ENCODE measurements at places on chromosomes 3 and 15. TPM values are rescaled to one million over a fixed set of nuclear protein-coding genes. Genes with fewer than 3 reads are reported as not detected.

DNA sequence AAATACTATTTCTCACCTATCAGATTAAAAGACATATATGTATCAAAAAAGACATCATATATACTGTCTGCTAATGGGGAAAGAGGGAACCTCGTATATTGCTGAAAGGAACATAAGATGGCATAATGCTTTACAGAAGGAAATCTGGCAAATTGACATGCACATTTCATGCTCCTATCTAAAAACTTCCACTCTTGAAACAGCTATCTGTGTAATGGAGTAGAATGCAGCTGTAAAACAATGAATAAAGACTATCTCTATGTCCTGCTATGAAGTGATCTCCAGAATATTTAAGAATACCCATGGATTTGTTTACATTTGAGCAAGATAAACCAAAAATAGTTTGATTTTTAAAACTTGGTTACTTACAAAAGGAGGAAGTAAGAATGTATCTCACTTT, 107.4 kb downstream of the TBL1XR1 start:
- DNase-seq, result no peak
- H3K36me3 ChIP-seq, result no peaks in the 10 kb centered on the region
- H3K27ac ChIP-seq, result no peak overlapping the region
- H3K4me3 ChIP-seq, result no peak overlapping the region
- H3K4me1 ChIP-seq, result no peaks in the 10 kb centered on the region

DNA sequence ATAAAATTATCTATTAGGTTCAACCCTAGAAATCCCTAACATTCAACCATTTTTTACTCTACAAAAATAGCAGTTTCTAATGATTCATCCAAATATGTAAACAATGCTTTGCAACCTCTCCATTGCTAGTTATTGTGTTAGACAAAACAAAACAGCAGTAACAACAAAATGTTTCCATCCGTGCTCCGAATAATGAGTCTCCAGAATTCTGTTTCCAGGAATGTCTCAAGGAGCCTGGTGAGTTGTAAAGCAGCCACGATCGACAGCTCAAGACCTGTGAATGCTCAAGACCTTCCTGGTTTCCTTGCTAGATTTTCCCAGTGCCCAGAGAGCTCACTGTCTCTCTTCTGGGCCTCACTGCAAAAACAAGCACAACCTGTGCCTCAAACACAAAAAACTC, 49.9 kb downstream of the CHRD start:
- no peak overlapping the region for H3K4me3 ChIP-seq
- no peak overlapping the region for H3K27ac ChIP-seq
- H3K27me3 ChIP-seq, result no peaks in the 10 kb centered on the region
- H3K4me1 ChIP-seq, result no peaks in the 10 kb centered on the region
- H3K36me3 ChIP-seq, result no peaks in the 10 kb centered on the region
- no peak for DNase-seq

- H3K36me3 ChIP-seq, result no peaks in the 10 kb centered on the region
- H3K4me1 ChIP-seq, result no peaks in the 10 kb centered on the region
- DNase-seq, result no peak
- H3K27ac ChIP-seq, result no peak overlapping the region
Observed at GRCh38 chr3:142118911-142119310, 30.4 kb downstream of the TFDP2 start.

- peak; percentile 52 for DNase-seq
- no peaks in the 10 kb centered on the region for H3K27me3 ChIP-seq
- H3K4me1 ChIP-seq, result no peaks in the 10 kb centered on the region
- no peaks in the 10 kb centered on the region for H3K36me3 ChIP-seq
- no peak overlapping the region for H3K27ac ChIP-seq
Observed at GRCh38 chr15:20294651-20295237, 246.9 kb downstream of the GOLGA6L6 start.

DNA sequence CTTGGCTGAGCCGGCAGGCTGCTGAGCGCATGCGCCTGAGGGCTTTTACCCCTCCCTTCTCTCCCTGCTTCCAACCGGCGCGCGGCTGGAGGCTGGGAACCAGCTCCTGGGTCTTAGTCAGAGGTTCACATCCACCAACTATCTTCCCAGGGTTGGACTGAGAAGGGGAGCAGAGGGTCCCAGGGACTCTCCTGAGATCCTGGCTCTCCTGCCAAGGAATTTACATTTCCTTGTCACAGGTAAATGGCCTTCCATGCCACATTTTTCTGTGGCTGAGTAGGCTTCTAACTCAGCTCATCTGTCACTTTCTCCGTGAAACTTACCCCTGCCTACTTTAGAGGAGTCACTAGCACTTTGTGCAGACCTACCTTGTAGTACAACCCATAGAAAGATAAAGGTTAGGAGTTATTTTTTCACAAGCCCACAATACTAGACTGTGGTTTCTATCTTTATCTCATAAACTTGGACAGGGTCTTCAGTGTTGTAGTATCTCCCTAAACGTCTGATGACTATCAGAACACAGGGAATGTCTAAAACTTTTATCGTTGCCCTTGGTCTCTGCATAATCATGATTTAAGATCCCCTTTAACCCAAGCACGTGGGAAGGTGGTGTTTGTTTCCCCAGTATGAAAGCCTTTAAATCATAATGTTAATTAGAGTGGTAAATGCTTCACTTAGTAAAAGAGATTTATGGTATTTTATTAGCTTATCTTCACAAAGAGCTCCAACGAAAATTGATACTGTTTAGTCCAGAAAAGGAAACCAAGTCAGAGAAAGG, 638 bp upstream of the TBC1D5 start:
- H3K4me3 ChIP-seq, result peak overlapping the region; percentile 88
- peak overlapping the region; percentile 90 for H3K27ac ChIP-seq
- DNase-seq, result no peak
- H3K4me1 ChIP-seq, result peaks cover 21% of the 10 kb centered on the region
- no peaks in the 10 kb centered on the region for H3K27me3 ChIP-seq
- no peaks in the 10 kb centered on the region for H3K36me3 ChIP-seq

GRCh38 chr3:106255870-106256248, 387.0 kb upstream of the CBLB start:
- H3K4me1 ChIP-seq, result no peaks in the 10 kb centered on the region
- no peak for DNase-seq
- no peaks in the 10 kb centered on the region for H3K27me3 ChIP-seq
- H3K36me3 ChIP-seq, result no peaks in the 10 kb centered on the region

DNA sequence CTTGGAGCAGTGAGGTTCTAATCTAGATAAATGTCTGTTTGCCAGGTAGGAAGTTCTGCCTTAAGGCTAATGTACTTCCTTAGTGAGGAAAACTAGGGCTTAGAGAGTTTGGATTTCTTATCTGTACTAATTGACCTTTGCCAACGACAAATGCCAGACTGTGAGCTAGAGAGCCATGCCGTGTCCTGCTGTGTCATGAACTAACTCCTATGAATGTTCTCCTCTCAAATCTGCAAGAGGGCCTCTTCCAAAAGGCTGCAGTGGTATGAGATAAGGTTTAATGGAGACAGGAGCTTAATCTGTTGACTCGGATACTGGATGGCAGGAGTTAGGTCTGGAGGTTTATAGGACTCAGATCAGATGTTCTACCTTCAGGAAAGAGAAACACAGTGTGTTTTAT, 524.9 kb downstream of the NTRK3 start:
- DNase-seq, result no peak
- no peak overlapping the region for H3K4me3 ChIP-seq
- H3K27me3 ChIP-seq, result no peaks in the 10 kb centered on the region
- no peaks in the 10 kb centered on the region for H3K36me3 ChIP-seq
- H3K27ac ChIP-seq, result no peak overlapping the region
- H3K4me1 ChIP-seq, result peaks cover 7% of the 10 kb centered on the region

- H3K27ac ChIP-seq, result no peak overlapping the region
- no peak for DNase-seq
- no peaks in the 10 kb centered on the region for H3K4me1 ChIP-seq
- no peaks in the 10 kb centered on the region for H3K27me3 ChIP-seq
- no peak overlapping the region for H3K4me3 ChIP-seq
- H3K36me3 ChIP-seq, result no peaks in the 10 kb centered on the region
Observed at GRCh38 chr3:65751123-65751700, 287.5 kb downstream of the MAGI1 start.

DNA sequence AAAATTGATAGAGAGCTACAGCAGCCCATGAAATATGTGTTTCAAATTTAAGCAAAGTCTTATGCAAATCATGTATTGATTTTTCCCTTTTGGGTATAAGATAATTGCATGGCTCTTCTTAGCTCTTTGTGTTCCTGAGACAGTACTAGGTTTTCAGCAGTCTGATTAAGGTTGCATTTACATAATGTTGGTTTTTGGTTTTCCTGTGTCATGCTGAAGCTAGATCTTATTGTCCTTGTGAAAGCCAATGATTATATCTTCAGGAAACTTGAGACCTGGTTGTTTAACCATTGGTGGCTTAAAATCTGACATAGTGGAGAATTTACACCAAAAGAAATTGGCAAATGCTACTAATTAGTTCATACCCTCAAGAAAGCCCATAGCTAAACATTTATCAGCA, 392.6 kb downstream of the ZPLD1 start:
- H3K27ac ChIP-seq, result no peak overlapping the region
- H3K36me3 ChIP-seq, result no peaks in the 10 kb centered on the region
- DNase-seq, result no peak
- no peaks in the 10 kb centered on the region for H3K4me1 ChIP-seq
- no peaks in the 10 kb centered on the region for H3K27me3 ChIP-seq
- no peak overlapping the region for H3K4me3 ChIP-seq

- no peaks in the 10 kb centered on the region for H3K36me3 ChIP-seq
- no peaks in the 10 kb centered on the region for H3K27me3 ChIP-seq
- DNase-seq, result no peak
- peaks cover 26% of the 10 kb centered on the region for H3K4me1 ChIP-seq
- no peak overlapping the region for H3K27ac ChIP-seq
Observed at GRCh38 chr3:120350401-120350941, 1.3 kb upstream of the LRRC58 start.

- DNase-seq, result no peak
- H3K4me1 ChIP-seq, result no peaks in the 10 kb centered on the region
- H3K27ac ChIP-seq, result no peak overlapping the region
- H3K27me3 ChIP-seq, result no peaks in the 10 kb centered on the region
Observed at GRCh38 chr3:89079944-89080343, 27.5 kb upstream of the EPHA3 start.

DNA sequence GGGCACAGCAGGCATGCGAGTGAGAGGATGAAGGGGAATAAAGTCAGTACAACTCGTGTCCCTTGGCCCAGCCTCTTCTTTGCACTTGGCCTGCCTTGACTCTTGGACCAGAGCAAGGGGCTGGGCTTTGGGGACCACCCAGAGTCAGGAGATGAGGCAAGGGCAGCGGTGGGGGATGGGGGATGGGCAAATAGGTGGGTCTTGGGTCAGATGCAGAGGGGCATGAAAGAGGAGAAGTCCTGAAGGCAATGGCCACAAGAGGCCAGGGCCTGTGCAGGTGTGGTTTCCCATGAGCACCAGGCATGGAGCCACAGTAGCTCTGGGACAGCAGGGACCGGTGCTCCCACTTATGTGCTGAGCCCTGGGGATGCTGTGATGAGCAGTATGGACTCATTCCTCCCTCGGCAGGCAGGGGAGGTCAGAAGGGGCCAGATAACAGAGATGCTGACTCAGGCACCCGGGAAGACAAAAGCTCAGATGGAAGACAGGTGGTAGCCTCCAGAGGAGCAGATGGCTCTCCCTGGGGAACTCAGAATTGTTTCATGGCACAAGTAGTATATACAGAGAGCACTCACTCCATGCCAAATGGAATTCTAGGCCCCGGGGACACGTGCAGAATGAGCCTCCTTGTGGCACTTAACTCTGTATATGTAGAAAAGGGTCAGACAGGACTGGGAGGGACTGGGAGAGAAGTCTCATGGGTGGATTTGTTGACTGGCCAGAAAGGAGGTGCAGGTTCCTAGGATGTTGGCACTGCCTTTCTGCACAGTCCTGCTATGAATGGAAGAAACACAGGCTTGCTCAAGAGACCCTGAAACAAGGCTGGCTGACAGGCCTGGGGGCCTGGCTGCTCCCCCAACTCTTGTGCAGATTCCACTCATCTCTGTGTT, 14.3 kb downstream of the ZBTB47 start:
- no peak overlapping the region for H3K27ac ChIP-seq
- H3K4me3 ChIP-seq, result no peak overlapping the region
- H3K27me3 ChIP-seq, result no peaks in the 10 kb centered on the region
- no peak for DNase-seq
- H3K36me3 ChIP-seq, result no peaks in the 10 kb centered on the region
- no peaks in the 10 kb centered on the region for H3K4me1 ChIP-seq

DNA sequence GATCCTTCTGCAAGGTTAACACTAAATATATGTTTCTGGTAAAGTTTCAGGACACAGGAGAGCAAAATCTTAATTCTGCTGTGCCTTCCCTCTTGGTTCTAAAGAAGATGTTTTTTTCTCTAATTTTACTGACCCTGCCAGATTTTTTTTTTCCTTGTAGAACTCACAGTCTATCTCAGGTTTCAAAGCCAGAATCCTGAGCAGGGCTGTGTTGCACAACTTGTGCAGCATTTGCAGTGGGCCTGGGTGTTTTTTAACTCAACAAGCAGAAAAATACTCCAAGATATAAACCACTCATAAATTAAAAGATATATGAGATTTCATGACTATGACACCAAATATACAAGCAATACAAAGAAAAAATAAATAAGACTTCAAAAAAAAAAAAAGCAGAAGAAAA, 40.2 kb upstream of the ARF4 start:
- DNase-seq, result no peak
- H3K27ac ChIP-seq, result no peak overlapping the region
- no peaks in the 10 kb centered on the region for H3K4me1 ChIP-seq
- no peaks in the 10 kb centered on the region for H3K27me3 ChIP-seq
- H3K36me3 ChIP-seq, result peaks cover 27% of the 10 kb centered on the region

GRCh38 chr3:37943631-37944314, 46.8 kb upstream of the VILL start:
- H3K27me3 ChIP-seq, result no peaks in the 10 kb centered on the region
- H3K4me3 ChIP-seq, result no peak overlapping the region
- no peak for DNase-seq
- H3K27ac ChIP-seq, result no peak overlapping the region
- H3K36me3 ChIP-seq, result no peaks in the 10 kb centered on the region
- no peaks in the 10 kb centered on the region for H3K4me1 ChIP-seq

DNA sequence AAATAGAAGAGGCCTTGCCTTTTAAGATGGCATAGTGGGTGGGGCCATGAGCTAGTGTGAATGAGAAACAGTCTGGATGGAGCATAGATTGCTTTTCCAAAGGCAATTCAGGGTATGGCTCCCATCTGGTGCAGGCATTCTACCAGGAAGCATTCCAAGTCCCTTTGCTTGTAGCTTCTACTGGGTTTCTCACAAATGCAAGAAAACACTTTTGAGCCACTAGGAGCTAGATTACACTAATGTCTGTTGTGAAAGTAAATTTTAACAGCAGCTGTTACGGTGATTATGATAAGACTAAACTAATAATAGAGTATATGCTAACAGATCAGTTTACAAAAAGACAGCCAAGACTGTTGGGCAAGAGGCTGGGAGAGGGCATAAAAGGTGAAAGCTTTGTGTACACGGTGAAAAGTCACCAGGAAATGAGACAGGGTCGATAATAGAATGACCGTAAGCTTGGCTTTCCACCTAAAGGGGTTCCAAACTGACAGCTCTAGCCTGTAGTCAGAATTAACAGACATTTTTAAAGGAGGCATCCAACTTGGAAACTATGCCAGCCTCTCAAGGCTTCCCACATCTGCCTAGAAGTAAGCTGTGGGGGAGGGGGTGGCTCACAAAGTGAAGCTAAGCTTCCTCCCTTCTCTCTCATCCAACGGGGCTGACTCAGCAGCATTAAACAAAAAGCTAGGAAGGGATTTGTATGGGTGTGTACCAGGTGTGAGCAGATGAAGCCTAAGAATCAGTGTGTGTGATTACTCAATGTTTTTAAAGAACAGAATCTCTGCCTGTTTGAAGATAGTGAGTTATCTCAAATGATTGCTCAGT, 61.1 kb upstream of the GPD1L start:
- H3K27me3 ChIP-seq, result no peaks in the 10 kb centered on the region
- H3K4me3 ChIP-seq, result no peak overlapping the region
- no peaks in the 10 kb centered on the region for H3K4me1 ChIP-seq
- no peak overlapping the region for H3K27ac ChIP-seq
- DNase-seq, result no peak

Gene SPRED1
- 1.4 TPM for total RNA-seq

Gene EPHA6
- total RNA-seq, result not detected

Gene SLC28A1
- not detected for total RNA-seq

Gene CACNA2D3
- total RNA-seq, result not detected

Gene IQSEC1
- total RNA-seq, result 19.8 TPM

Gene CNTN4
- total RNA-seq, result not detected

Gene LYSMD2
- 25.1 TPM for total RNA-seq

All from CD8-positive, alpha-beta memory T cell (primary cell).